NCI-H345 (cell line): ENCODE measurements at places on chromosomes 6 and 20.

DNA sequence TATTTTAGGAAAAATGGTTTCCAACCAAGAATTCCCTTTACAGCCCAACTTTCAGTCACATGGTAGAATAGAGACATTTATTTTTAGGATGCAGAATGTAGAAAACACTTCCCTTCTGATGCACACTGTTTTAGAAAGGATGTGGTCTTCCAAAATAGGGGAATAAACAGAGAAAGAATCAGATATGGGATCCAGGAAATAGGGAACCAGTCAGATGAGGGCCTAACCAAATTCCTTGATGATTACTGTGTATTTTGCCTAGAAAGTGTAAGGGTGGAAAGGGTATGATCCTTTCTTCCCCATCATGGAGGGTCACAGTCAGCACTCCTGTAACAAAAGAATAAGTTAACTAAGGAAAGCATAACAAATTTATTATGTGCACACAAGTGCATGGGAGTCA lies 27.4 kb downstream of the SLX4IP start:
- no peak for DNase-seq

- peak; percentile 16 for DNase-seq
These were observed 559.4 kb upstream of the MANEA start for GRCh38 chr6:95017922-95018321.

DNA sequence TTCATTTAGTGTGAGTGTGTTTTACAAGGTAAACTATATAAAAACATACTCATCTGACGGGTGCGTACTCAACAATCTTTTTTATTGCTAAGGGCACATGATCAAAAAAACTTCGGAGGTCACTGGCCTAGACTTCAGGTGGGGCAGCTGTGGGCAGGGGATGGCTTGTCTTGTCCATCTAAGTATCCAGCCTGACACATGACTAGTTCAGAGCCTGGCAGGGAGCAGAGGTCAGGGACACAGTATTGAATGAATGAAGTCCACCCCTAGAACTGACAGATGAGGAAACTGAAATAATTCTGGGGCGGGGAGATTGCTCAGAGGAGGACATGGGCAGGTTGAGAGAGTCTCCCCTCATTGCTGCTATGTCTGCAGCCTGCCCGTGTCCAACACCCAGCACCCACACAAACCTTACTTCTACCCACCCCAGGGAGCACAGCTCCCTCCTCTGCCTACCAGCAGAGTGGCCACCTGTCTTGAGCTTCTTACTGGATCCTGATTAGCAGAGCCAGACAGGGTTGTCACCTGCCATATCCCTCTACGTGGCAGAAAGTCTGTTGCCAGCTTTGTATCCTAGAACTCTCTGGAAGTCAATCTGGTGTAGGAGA lies 48.9 kb downstream of the MRPL14 start:
- DNase-seq: no peak

DNA sequence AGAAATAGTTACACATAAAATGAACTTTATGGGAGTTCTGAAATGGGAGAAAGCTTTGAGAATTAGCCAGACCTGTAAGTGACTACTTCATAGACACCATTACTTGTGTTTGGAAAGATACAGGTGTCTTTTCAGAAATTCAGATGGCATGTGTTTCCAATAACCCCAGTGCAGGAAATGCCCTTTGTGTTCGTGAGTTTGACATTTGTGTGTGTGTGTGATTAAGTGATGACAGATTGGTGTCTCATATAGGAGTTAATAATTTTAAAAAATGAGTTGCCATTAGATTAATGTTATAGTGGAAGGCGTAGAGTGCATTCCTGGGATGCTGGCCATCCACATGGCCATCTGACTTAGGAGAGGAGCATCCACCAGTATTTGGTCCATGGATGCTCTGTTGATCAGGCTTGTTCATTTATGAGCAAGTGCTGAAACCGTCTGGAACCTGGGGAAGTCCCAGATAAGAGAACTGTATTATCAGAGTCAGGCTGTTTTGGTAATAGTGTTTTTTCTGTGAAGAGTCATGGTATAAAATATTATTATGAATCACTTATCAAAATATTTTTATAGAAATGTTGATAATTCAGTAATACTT lies 3.1 kb downstream of the STK4 start:
- no peak for DNase-seq

GRCh38 chr6:39387785-39388184 lies 65.3 kb upstream of the KCNK16 start:
- DNase-seq: no peak

GRCh38 chr6:82131441-82131840 lies 116.1 kb downstream of the IBTK start:
- no peak for DNase-seq

- DNase-seq: peak; percentile 73
These were observed 253.4 kb downstream of the HACE1 start for GRCh38 chr6:104606361-104606760.

- no peak for DNase-seq
These were observed 33.5 kb downstream of the FAM8A1 start for GRCh38 chr6:17633465-17634188.

DNA sequence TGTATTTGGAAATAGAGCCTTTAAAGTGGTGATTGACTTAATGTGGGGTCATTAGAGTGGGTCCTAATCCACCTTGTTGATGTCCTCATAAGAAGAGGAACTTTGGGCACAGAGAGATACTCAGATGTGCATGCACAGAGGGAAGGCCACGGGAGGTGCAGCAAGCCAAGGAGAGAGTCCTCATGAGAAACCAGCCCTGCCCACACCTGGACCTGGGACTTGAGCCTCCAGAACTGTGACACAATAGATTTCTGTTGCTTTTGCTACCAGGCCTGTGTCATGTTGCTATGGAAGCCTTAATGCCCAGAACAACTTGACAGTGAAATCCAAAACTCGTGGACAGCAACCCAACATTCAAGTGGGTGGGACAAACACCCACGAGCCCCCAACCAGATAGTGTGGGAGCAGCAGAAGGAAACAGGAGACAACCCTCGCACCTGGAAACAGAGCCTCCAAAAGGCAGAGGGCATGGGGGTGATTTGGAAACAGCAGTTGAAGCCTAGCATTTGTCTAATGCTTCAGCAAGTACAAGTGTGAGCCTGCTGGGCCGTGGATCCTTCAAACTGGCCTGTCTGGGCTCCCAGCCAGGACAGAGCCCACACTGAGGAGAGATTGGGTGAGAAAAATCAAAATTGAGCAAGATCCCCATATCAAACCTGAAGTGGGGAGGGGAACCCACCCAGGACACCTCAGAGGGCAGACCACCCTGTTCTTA lies 201.0 kb upstream of the CST7 start:
- DNase-seq: no peak

DNA sequence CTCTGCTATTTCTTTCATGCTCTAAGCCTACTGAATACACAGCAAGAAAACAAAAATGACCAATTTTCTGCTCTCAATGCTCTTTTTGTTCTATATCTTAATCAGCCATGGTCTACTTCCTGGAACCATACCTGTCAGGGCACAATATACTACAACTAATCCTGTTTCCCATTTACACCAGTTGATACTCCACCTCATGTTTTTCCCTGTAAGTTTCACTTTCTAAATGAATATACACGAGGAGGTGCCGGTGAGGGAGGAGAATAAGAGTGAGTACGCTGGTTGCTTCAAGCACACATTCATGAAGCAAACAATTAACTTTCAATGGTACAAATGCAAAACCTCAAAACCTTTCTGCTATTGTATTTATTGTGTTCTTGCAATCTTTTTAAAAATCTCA lies 443.1 kb upstream of the ID4 start:
- no peak for DNase-seq

DNA sequence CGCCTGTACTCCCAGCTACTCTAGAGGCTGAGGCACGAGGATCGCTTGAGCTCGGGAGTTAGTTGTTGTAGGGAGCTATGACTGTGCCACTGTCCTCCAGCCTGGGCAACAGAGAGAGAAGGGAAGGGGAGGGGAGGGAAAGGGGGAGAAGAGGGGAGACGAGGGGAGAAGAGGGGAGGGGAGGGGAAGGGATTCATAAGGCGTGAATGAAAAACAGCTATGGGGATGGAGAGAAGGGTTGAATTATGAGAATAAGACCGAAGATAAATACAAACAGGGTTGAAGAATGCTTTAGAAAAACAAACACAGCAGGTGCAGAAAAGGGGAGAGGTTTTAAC lies 106.0 kb downstream of the TRIM27 start:
- no peak for DNase-seq

DNA sequence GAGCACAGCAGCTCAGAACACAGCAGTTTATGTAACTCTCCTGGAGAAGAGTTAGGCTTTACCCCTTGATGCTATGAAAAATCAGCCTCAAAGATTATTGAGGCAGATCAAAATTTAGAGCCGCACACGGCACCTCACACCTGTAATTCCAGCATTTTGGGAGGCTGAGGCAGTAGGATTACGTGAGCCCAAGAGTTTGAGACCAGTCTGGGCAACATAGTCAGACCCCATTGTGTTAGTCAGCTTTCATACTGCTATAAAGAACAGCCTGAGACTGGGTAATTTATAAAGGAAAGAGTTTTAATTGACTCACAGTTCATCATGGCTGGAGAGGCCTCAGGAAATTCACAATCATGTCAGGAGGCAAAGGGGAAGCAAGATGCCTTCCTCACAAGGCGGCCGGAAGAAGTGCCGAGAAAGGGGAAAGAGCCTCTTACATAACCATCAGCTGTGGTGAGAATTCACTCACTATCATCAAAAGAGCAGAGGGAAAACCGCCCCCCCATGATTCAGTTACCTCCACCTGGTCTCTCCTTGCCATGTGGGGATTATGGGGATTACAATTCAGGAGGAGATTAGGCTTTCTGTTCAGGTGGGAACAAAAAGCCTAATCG lies 87.7 kb downstream of the SGK1 start:
- DNase-seq: no peak

DNA sequence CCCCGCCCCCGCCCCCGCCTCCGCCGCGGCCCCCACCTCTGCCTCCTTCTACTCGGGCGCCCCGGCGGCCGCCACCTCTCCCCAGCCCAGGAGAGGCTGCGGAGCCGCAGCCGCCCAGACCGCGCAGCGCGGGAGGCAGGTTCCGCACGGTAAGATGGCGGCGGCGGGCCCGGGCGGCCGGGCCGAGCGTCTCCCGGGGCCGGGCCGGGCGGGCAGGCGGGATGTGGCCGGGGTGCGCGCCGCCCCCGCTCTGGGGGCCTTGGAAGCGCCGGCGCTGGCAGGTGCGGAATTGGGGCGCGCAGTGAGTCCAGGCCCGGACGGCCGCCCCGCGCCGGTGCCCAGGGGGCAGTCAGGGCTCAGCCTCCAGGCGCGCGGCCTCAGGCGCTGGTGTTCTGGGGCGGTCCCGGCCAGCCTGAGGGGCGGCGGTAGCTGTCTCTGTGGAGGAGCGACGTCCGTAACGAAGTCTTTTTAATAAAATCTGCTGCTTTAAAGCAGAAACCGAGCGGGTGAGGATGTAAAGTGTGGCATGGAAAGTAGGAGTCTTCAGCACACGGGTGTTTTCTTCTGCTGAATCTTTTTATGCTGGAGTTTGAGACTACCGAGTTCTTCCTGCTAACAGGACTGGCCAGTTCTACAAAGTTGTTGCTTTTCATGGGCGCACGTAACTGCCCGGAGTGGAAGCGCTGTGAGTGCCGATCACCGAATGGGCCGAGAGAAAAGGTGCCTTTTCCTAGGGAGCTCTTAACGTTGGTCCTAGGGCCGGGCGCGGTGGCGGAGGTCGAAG lies at the start of gene GID8:
Gene GID8 (plus strand): TSS at position 43 of the 784 bp plus-strand sequence. CDS start 3,356 bp downstream, outside the sequence.
- DNase-seq: no peak

GRCh38 chr20:8154638-8155037 lies 22.6 kb downstream of the PLCB1 start:
- DNase-seq: no peak

- DNase-seq: no peak
These were observed 31.3 kb upstream of the MRGBP start for GRCh38 chr20:62765021-62765420.

DNA sequence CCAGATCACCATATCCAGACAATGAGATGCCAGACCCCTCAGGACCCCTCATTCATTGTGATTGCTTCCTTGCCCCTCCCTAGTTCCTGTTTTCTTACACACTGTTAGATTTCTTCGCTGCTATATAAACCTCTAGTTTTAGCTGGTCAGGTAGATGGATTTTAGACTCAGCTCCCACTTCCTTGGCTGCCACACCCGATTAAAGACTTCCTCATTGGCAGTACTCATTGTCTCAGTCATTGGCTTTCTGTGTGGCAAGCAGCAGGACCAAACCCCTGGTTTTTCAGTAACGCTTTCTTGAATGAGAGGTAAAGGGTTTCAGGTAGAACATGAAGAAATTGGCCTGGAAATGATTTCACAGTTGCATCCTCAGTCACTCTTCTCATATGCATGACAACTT lies 47.9 kb downstream of the QRSL1 start:
- DNase-seq: no peak

DNA sequence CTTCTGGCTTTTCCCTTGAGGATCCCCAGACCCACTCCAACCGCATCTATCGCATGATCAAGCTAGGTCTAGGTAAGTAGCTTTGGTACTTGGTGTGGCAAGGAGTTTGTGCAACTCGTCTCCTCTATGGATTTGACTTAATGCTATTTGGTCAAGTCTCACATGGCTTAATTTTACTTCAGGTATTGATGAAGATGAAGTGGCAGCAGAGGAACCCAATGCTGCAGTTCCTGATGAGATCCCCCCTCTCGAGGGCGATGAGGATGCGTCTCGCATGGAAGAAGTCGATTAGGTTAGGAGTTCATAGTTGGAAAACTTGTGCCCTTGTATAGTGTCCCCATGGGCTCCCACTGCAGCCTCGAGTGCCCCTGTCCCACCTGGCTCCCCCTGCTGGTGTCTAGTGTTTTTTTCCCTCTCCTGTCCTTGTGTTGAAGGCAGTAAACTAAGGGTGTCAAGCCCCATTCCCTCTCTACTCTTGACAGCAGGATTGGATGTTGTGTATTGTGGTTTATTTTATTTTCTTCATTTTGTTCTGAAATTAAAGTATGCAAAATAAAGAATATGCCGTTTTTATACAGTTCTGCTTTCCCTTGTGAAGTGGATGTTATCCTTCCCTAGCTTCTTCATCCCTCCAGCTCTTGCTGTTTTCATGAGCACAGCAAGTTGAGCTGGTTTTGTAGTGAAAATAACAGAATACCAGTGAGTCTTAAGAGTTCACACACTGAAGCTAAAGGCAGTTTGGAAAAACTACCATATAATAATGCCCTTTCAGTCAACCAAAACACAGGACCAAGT lies 3.8 kb downstream of the SLC35B2 start:
- peak; percentile 50 for DNase-seq

GRCh38 chr20:9241721-9242427 lies 173.0 kb downstream of the PLCB4 start:
- no peak for DNase-seq

DNA sequence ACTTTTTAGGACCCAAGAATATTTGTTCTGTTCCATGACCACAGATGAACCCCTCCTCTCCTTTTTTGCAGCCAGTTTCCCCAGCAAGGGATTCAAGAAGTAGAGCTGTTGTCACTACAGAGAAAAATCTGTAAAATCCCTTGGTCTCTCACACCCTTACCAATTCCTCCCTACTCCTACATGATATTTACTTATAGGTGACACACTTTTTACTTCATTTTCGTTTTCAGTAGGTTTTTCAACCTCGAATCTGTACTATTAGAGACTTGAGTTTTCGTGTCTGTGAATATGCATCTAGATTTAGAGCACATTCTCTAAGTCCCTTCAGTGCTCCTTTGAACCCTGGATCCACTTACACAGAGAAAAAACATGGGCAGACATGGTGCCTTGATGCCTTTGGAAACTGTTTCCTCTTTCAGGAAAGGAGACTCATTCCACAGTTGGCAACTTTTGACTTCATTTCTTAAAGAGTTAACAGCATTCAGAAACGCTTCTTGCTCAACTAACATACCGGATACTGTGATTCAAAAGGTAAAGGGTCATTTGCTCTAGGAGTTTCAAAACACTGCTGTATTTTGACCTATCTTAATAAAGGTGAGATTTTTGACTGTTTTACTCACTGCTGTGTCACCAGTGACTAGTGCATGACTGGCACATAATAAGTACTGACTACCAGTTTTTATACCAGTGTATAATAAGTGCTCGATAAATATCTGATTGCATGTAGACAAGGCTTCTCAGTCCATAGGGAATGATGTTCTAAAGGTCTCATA lies 50.6 kb downstream of the LAMA4 start:
- DNase-seq: no peak
